Stimulated activated CD4-positive, alpha-beta T cell treated with anti-CD3 and anti-CD28 coated beads, Interleukin-1b, Interleukin-23, amount 100 ng/mL, for 24 hours (primary cell): ENCODE measurements at places on chromosomes 7 and 10.

GRCh38 chr10:86888585-86889381, 68.6 kb downstream of the MMRN2 start:
- no peak for DNase-seq

DNA sequence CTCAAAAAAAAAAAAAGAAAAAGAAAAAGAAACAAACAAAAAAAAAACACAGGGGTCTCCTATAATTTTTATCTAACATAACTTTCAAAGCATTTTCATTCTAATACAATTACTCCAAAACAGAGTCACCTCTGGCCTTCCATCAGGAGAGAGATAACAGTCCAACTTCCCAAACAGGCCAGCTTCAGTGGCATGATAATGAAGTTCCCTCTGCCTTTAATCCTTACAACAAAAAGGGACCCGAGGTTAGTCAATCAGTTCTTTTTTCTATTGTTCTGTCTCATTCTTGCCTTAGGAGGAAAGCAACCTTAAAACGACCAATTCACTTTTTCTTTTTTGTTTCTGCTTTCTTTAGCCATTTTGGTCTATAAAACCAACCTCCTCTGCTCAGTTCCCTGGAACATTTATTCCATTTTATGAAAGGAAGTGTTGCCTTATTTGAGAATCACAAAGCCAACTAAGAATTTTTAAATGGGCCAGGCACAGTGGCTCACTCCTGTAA, 16.5 kb upstream of the FXYD4 start:
- no peak for DNase-seq

DNA sequence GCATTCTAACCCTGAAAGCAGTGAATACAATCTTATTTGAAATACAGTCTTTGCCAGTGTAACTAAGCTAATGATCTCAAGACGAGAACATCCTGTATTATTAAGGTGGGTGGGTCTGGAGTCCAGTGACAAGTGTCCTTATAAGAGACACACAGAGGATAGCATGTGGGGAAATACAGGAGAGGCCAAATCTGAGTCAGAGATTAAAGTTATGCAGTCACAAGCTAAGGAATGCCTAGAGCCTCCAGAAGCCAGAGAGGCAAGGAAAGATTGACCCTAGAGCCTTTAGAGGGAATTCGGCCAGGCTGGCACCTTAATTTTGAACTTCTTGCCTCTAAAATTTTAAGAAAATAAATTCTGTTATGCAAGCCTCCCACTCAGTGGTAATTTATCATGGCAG, 87.5 kb upstream of the HGF start:
- DNase-seq, result no peak

GRCh38 chr7:4265066-4265465, 417.0 kb upstream of the FOXK1 start:
- no peak for DNase-seq

DNA sequence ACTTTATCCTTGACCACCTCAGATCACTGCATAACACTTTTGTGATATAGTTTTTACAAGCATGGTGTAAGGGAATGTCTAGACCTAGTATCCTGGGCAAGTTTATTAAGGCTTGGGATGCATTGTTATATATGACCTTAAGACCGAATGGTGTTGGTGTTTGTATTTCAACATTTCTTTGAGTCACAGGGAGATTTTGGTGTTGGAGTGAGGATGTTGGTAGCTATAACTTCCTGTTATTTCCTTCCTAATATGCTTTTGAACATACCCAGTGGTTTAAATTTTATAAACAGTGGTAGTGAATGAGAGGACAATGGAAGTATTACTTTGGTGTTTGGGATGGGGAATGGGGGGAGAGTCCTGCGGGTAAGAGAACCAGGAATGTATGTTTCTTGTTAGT, 2.6 kb downstream of the EXOC4 start:
- no peak for DNase-seq

DNA sequence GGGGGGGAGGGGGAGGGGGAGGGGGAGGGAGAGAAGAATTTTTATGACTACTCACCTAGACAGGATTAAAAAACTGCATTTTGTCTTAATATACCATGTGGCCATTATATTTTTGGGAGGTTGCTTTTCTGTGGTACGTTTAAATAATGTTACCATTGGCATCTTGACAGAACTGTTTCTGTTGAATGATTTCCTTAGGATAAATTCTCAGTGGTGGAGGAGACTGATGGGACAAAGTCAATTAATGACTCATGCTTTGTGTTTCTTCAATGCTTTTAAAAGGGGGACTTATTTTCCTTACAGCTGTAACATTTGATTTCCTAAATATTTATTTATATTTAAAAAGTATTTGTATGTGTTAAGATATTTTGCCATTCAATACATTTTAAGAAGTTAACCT, 13.7 kb downstream of the AGR2 start:
- DNase-seq, result no peak

GRCh38 chr10:55277549-55277948, 476.5 kb upstream of the PCDH15 start:
- no peak for DNase-seq

- DNase-seq, result no peak
These were observed 126.7 kb upstream of the C1QL3 start for GRCh38 chr10:16648366-16648765.

DNA sequence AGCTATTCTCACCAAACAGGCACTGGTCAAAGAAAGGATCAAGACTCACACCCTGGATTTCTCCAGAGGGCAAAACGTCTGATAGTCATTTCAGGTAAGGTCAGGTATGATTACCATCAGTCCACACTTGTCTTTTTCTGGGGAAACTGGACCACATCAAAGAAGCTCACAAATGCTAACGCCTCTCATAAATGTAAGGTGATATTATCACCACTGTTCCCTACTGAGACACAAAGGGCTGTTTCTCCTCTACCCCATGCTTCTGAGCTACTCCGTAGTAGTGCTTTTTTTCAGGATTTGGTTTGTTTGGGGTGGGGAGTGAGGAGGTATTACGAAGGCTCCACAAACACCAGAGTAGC, 51.6 kb downstream of the CREB3L2 start:
- no peak for DNase-seq

DNA sequence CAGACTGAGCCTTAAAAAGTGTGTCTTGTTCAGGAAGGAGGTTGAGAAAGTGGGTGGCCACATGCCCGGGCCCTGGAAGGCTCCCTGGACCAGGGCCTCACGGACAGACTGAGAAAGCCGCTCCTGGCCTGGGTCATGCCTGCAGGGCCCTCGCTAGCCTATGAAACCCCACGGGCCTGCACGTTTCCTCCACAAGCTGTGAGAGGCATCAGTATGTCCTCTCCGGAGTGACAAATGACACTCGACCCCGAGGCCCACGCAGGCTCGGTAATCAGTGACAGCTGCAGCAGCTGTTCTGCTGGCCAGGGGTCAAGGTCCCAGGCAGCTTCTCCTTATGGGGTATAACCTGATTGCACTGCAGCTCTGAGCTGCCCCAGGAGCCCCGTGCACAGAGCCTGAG, 47.6 kb downstream of the ASB13 start:
- DNase-seq, result no peak

DNA sequence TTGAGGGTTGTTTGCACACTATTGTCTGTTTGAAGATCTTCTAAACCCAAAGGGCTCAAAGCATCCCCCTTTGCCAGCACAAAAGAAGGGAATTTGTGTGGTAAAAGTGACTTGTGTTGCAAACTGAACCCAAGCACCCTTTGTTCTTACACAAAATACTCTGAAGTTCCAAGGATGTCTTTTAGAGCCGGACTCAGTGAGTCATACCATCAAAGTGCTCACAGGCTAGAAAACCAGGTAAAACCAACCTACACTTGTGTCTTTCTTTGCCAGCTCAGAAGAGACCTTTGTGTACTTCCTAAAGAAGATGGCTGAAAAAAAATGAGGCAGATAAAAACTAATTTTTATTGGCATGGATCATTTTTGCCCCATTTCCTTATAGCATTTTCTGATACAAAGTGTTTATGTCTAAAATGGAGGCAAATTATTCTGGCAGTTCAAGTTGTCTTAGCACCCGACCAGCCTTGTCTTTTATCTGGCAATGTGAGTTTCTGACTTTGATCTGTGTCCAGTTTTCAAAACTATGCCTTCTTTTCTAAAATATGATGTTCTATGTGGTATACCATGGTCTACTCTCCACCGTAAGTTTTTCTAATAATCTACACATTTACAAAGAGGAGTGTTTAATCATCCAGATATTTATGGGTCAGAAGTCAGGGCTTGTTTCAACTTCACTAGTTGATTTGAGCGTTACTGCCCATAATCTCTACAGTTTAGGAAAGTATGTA, 128.4 kb upstream of the FZD1 start:
- no peak for DNase-seq

DNA sequence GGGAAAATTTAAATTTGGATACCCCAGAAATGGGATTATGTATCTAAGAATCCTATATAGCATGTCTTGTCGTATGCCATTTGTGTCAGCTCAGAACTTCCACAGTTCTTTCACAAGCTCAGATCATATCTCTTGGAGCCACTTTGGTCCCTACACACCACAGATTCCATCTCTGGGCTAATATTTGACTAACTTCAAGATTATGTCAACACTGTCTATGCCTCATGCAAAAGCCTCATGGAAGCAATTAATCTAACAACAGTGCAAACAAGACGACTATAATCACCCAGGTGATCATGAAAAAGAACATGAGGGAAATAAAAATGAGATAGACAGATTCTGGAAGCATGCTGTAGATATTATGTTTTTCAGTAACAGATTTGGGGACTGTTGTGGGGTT, 189.1 kb downstream of the LRRTM3 start:
- no peak for DNase-seq

- no peak for DNase-seq
These were observed 555.0 kb downstream of the INHBA start for GRCh38 chr7:41147606-41148485.

- no peak for DNase-seq
These were observed 19.0 kb downstream of the FAM53B start for GRCh38 chr10:124725171-124725631.

GRCh38 chr10:436911-437665, 252.4 kb downstream of the DIP2C start:
- no peak for DNase-seq

GRCh38 chr7:151432658-151433521, 7.1 kb downstream of the CRYGN start:
- no peak for DNase-seq

GRCh38 chr7:73761854-73762658, 8.0 kb downstream of the CLDN3 start:
- no peak for DNase-seq

- no peak for DNase-seq
These were observed 68.4 kb downstream of the ELFN1 start for GRCh38 chr7:1738511-1738910.

GRCh38 chr10:45375716-45376231, 1.8 kb downstream of the ALOX5 start:
- no peak for DNase-seq

DNA sequence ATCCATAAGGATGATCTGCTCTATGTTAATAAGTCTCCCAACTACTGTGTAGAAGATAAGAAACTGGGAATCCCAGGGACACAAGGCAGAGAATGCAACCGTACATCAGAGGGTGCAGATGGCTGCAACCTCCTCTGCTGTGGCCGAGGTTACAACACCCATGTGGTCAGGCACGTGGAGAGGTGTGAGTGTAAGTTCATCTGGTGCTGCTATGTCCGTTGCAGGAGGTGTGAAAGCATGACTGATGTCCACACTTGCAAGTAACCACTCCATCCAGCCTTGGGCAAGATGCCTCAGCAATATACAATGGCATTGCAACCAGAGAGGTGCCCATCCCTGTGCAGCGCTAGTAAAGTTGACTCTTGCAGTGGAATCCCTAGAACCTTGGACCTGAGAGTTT, 10.3 kb downstream of the WNT16 start:
- DNase-seq, result no peak

DNA sequence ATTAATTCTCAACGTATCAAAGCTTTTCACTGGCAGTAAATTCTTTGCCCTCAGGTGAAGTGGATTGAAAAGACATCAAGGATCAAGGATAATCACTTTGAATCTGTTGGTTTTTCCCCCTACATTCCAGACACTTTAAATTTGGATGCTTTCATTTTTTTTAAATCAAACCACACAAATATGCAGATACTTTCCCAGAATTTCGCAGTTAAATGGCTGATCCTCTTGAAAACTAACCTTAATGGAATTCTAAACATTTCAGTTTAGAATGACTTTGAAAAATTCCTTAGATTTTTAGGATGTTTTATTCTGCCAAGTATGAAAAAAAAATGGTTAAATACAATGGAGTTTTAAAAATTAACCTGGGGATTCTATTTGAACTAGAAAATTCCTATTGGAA, 325.9 kb downstream of the GFRA1 start:
- no peak for DNase-seq

DNA sequence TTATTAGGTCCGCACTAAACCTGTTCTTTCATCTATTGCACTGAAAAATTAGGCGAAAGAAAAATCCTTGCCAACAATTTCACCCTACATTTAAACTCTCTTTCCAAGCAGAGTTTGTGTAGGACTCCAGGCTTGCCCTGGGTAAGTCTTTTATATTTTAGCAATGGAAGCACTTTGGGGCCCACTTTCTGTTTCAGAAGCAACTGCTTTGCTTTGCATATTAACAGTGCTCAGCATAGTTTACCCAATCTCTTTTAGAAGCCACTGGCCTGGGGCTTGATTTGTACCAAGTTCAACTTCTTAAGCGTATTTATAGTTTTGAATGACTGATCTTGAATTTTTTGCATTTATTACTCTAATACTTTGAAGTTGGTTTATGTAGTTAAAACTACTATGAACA, 78.8 kb upstream of the MDFIC start:
- DNase-seq, result no peak

DNA sequence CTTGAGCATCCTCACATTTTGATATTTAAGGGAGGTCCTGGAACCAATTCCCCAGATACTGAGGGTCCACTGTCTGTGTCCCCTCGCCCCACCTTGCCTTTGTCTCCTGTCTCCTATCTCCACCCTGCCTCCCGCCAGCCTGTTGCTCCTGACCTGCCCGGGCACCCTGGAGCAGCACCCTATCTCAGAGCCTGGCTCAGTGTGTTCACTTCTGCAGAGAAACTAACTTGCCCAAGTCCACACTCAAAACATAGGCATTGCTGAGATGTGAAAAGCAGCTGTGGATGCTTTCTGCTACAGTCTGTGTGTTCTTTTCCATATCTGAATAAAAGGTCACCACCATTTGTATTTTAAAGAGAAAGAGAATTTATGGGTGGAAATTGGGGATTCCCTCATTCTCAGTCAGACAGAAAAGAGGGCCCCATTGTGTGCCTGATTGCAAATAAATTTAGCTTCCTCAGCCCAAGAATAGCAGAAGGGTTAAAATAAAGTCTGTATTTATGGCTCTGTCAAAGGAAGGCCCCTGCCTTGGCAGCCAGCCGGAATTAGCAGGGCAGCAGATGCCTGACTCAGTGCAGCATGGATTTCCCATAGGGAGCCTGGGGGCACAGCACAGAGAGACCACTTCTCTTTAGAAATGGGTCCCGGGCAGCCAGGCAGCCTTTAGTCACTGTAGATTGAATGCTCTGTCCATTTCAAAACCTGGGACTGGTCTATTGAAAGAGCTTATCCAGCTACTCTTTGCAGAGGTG, 161.3 kb downstream of the EGFR start:
- DNase-seq, result no peak

GRCh38 chr10:35136263-35136815, 9.7 kb downstream of the CREM start:
- DNase-seq, result no peak

DNA sequence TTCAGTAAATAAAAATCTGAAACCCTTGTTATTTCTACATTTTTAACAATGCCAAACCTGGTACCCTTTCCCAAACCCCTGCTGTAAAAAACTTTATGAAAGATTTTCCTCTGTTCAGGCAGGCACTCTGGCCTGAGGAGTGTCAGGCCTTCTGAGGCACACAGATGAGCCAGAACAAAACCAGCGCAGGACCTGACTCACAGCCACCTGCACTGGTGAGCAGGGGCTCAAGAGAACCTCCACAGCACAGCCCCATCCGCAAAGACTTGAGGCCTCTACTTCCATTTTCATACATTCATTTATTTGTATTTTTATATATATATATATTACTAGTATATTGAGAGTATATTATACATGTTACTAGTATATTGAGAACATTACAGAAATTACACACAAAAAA, 49.4 kb downstream of the COBL start:
- no peak for DNase-seq
